OCI-LY7 (cell line): ENCODE measurements at places on chromosomes 12 and 14.
A peak's percentile ranks its signal among the peaks of the same experiment; 100 is the strongest.

DNA sequence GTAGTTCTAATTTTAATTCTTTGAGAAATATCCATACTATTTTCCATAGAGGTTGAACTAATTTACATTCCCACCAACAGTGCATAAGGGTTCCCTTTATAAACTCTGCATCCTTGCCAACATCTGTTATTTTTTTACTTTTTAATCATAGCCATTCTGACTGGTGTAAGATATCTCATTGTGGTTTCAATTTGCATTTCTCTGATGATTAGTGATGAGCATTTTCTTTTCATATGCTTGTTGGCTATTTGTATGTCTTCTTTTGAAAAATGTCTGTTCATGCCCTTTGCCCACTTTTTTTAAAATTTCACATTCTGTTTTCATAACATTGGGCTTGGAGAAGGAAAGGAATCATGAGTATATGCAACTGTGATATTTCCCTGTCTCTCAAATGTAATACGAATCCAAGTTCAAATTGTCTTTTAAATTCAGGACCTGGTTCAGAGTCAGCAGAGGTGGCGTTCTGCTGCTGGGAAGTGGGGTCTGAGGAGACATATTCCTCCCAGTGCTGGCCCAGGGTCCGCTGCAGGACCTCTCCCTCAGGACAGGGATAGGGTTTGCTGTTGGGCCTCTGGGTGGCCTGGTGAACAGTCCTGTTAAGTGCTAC lies 81.2 kb upstream of the ETV6 start:
- DNase-seq, result no peak

- DNase-seq, result peak; percentile 40
Observed at GRCh38 chr12:102061096-102061559, 663 bp downstream of the WASHC3 start.

GRCh38 chr12:25186788-25187402 lies 8.1 kb downstream of the DNAI7 start:
- no peak for DNase-seq

- DNase-seq, result no peak
Observed at GRCh38 chr14:36514278-36515104, 5.5 kb downstream of the NKX2-1 start.

- DNase-seq, result no peak
Observed at GRCh38 chr14:29529418-29529817, 398.2 kb downstream of the PRKD1 start.

DNA sequence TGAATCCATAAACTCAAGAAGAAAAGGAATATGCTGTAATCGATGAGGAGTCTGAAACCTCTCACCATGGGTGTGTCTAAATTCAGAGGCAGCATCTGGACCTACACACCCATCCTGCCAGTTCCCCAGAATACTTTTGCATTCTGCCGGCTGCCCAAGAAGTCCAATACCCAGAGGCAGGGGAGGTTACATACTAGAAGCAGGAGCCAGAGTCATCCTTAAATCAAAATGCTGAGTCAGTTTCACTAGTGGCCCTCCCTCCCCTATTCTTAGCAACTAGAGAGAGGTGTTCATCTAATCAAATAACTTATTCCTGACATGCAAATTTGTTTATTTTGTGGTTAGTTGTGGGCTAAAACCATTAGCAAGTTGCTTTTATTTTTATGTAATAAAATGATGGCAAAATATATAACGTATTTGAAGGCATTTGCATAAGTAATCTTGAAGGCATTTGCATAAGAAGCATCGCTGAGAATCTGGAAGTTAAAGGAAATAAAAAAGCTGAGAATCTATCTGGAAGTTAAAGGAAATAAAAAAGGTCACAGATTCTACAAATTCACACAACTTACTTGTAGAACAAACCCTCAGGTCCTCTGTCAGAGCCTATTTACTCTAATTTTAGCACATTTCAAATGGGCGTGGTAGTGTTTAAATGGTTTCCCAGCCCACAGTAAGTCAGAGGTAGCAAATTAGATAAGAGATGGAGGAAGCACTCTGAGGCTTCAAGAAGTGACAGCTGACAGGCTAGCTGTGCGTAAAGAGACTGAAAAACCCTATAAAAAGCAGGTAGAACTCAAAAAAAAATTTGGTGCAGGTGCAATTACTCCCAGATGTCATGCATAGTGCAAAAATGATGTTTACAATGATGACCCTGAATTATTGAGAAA lies 7.8 kb downstream of the BHLHE41 start:
- DNase-seq, result no peak

DNA sequence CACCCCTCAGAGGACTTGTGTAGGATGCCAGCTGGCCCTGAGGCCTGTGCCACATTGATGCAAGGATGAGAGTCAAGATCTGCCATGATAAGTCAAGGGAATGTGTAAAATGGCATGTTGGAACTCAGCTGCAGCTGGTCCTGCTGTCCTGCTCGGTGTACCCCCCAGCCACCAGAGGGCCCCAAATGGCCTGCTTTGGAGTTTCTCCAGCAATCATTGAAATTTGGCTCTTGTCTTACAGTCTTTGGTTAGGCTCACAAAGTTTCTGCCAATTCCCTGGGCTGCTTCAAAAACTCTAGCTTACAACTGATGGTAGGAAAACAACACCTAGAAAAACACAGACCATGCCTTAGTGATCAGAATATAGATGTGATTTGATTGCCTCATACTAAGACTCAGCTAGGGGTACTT lies 76.8 kb downstream of the HSD17B6 start:
- DNase-seq, result peak; percentile 39

- DNase-seq, result no peak
Observed at GRCh38 chr12:58414398-58414871, 473.1 kb downstream of the ATP23 start.

GRCh38 chr12:15662303-15662980 lies 126.7 kb downstream of the EPS8 start:
- no peak for DNase-seq
